Left hindlimb (tissue), 1 donor: ENCODE measurements at places on chromosomes 4 and X.

DNA sequence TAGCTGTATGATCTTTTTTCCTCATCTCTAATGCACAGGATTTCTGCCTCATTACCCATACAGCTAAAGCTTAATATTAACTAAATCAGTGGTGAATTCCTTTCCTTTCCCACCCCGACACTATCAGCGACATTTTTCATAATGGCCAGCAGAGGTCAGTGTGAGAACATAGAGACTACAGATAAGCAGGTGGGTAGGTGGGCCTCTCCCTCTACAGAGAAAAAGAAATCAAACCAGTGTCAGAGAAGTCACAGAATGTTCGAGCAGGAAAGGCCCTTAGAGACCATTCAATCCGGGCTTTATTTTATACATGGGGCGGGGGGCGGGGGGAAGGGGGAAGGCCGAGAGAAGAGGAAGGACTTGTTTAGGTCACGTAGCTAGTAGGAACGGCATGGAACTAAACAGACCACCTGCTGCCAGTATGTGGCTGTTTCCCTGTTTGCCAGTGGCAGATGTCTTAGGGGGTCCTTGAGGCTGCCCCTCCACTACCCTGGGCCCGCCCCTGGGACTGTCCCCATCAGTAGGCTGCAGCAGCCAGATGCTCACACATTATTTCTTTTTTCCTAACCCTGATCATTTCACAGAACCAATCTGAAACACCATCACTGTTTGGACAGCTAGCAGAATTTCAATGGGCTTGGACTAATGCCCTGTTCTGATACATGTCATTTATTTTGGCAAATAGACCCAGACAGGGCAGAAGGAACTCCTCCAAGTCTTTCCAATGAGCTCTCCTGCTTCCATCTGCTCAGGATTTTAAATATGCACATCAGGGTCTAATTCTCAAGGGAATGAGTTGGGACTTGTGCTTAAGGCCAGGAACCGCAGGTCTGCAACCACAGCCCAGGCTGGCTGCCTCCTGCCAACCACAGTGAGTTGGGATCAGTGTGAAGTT lies 133.4 kb downstream of the ATG4A start:
- no peak for DNase-seq

- DNase-seq = peak; percentile 45
Observed at GRCh38 chr4:17447675-17448298, 64.1 kb downstream of the QDPR start.

- no peak for DNase-seq
Observed at GRCh38 chr4:54588404-54588803, 69.4 kb upstream of the KIT start.

DNA sequence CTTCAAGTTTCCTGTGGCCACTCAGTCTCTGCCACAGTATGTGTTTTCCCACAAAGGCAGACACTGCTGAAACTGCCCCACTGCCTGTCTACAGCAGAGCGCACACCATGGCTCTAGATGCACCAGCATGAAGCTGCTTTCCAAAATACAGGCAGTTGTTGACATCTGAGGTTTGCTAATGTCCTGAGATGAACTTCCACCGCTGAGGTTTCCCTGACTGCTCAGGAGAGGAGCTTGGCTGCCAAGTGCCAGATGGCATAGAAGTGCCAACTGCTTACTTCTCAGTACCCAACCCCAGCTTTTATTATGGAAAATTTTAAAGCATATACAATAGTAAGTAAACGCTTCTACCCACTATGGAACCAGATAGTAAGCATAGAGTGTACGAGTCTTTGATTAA lies 61.0 kb upstream of the EXOC1L start:
- DNase-seq = no peak

DNA sequence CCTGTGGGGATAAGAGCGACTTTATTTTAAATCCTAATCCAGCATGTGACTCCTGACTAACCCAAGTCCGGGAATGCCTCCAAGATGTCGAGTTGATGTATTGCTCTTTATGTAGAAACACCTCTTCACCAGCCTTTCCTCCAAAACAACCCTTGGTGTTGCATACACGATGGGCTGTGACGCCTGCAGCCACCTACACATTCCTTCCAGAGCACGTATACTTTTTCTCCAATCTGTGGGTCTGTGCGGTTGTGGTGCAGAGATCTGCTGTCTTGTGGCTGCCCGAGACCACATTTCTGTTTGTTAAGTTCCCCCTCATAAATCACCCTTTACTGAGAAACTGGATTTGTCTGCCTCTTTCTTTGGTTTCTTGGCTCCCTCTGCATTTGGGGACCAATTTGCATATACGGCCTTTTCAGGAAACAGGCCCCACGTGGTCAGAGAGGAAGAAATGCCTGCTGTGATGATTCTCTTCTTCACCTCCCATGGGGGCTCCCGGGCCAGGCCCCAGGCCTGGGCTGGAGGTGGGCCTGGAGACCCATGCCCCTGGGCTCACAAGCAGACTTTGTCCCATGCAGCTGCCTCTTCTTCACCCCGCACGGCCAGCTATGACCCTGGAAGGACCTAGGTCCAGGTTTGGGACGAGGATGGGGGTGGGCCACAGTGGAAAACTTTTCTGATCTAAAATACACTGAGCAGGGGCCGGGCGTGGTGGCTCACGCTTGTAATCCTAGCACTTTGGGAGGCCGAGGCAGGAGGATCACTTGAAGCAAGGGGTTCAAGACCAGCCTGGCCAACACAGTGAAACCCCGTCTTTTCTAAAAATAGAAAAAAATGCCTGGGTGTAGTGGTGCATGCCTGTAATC lies 21.4 kb upstream of the AFAP1 start:
- DNase-seq = peak; percentile 80
